ENCODE measurements at places on chromosomes 16 and 17.

DNA sequence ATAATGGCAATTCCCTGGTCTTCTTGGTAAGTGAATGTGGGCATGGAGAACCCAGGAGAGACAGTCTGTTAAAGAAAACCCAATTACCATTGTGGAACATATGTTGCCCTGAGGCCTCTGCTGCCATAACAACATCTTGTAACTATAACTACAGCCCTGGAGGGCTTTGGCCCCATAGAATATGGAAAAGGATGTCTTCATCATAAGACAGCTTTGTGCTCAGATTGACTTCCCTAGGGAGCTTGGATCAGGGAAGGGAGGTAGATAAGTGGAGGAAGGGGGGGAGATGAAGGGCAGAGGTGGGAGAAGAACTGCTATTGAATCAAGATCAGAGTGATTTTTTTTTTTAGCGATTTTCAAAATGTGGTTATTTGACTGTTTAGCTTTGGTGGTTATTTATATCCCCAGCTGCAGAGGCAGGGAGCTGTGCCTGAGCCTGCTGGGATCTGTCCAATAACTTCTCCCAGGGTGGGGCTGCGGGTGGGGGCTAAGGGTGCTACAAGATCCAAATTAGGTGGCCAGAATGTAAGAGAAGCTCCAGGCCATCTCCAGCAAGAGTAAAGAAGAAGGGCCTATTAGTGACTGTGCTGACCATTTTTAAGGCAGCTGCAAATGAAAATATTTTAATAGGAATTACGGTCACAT is 5.3 kb upstream of the KAT7 start:
- DNase-seq = no peak

DNA sequence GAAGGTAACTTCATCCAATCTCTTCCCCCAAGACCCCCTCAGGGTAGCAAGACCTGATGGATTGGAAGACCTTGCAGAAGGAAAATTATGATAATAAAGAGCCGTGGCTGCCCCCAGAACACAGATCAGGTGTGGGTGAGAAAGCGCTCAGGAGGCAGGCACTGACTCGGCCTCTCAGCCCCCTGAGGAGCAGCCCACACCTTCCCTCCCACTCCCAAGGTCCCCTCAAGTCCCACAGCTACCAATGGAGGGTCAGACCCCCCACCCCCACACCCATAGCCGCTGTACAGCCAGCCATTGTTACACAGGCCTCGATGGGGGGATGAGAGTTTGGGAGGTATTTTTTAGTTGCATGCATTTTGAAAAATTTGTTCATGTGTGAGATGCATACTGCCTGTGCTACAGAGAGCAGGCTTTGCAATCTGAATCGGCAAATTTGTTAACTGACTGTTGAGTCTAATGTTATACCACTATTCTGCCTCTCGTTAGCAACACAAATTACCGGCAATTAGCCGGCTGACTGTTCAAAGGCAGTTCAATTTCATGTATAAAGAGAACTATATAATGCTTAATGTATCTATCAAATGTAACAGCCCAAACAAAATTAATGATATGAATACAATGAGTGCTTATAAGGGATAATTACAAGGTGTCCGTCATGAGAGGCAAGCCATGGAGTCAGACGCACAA is 211.7 kb downstream of the C16orf78 start:
- no peak for DNase-seq

GRCh38 chr16:14331020-14331419 is 259.9 kb downstream of the MRTFB start:
- DNase-seq = no peak

- DNase-seq = no peak
Observed at GRCh38 chr17:77749321-77749751, 209.2 kb upstream of the TNRC6C start.

- no peak for DNase-seq
Observed at GRCh38 chr16:30157214-30157613, 26.2 kb upstream of the CORO1A start.

All from head of caudate nucleus (tissue), 42 donors.